ENCODE measurements at places on chromosomes 12 and 14. TPM values are rescaled to one million over a fixed set of nuclear protein-coding genes. Genes with fewer than 3 reads are reported as not detected.

GRCh38 chr14:61765225-61765943 is 3.2 kb downstream of the SNAPC1 start:
- no peak overlapping the region for H3K4me3 ChIP-seq
- no peaks in the 10 kb centered on the region for H3K27me3 ChIP-seq
- H3K36me3 ChIP-seq, result peaks cover 22% of the 10 kb centered on the region
- no peak overlapping the region for H3K27ac ChIP-seq
- no peak for DNase-seq
- H3K4me1 ChIP-seq, result peaks cover 38% of the 10 kb centered on the region

TMEM119 gene
- total RNA-seq, result 0.58 TPM

LRP1-AS gene
- total RNA-seq, result not detected

AQP2 gene
- not detected for total RNA-seq

NFATC4 gene
- not detected for total RNA-seq

DNA sequence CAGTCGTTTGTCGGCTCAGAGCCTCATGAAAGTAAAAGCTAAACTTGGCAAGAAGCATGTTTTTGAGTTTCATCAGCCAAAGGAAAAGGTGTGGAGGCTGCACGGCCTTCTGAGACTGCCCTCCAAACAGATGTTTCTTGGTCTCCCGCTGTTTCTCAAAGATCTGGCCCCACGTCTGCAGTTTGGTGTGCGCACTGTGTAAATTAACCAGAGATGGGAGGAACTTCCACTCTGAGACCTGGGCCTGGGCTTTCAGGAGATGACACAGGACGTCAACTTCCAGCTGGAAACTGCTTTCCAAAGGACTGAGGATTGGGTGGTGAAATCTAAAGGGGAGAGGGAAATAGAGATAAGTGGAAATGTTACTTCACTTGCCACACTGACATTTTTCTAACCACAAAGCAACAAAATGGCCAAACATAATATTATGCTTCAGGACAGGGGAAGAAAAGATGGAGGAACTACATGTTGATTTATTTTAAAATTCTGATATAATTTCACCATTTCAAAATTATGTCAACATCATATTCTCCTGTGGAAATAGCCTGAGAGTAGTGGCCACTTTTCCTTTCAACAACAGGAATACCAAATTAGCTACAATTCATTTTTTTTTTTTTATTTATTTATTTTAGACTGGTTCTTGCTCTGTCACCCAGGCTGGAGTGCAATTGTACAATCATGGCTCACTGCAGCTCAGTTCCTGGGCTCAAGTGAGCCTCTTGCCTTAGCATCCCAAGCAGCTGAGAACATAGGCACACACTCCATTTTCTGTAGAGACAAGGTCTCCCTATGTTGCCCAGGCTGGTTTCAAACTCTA is 27.6 kb downstream of the KICS2 start:
- H3K4me1 ChIP-seq, result no peaks in the 10 kb centered on the region
- H3K27me3 ChIP-seq, result no peaks in the 10 kb centered on the region
- no peak for DNase-seq
- H3K4me3 ChIP-seq, result no peak overlapping the region
- H3K36me3 ChIP-seq, result peaks cover 4% of the 10 kb centered on the region

- H3K27me3 ChIP-seq, result no peaks in the 10 kb centered on the region
- H3K4me3 ChIP-seq, result no peak overlapping the region
- no peak for DNase-seq
- H3K4me1 ChIP-seq, result no peaks in the 10 kb centered on the region
Measured at GRCh38 chr12:104784592-104784991, 173.5 kb downstream of the SLC41A2 start.

- H3K4me1 ChIP-seq, result no peaks in the 10 kb centered on the region
- no peaks in the 10 kb centered on the region for H3K27me3 ChIP-seq
- no peaks in the 10 kb centered on the region for H3K36me3 ChIP-seq
- H3K27ac ChIP-seq, result no peak overlapping the region
Measured at GRCh38 chr12:89314060-89314761, 38.1 kb downstream of the DUSP6 start.

DNA sequence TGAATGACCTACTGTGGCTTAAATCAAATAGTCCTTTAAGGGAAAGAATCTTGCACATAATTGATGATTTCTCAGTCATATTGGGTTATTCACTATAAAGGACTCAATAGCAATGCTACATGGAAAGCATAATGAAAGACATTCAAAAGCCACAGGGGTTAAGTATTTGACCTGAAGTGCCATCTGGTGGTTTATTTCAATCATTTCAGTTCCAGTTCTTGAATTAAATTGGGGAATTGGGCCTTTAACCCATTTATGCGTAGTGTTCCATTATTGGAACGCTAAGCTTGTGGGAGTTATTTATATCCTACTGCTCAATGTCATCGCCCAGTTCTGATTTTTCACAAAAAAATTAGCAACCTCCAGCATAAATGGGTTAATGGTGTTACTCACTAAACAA is 41.3 kb upstream of the C12orf71 start:
- no peaks in the 10 kb centered on the region for H3K4me1 ChIP-seq
- DNase-seq, result no peak
- H3K27ac ChIP-seq, result no peak overlapping the region
- no peaks in the 10 kb centered on the region for H3K27me3 ChIP-seq

- H3K27me3 ChIP-seq, result no peaks in the 10 kb centered on the region
- no peaks in the 10 kb centered on the region for H3K4me1 ChIP-seq
- H3K4me3 ChIP-seq, result no peak overlapping the region
- no peak for DNase-seq
Measured at GRCh38 chr12:101719566-101719965, 19.7 kb downstream of the SYCP3 start.

Measured in CD4-positive, alpha-beta memory T cell (primary cell).